ENCODE measurements at places on chromosomes 2 and 18.

GRCh38 chr18:42412281-42412680 is 457.2 kb downstream of the PIK3C3 start:
- no peak for DNase-seq

- DNase-seq = no peak
Measured at GRCh38 chr2:232504438-232504837, 15.8 kb upstream of the PRSS56 start.

GRCh38 chr2:237161189-237161588 is 75.5 kb downstream of the COPS8 start:
- DNase-seq = no peak

DNA sequence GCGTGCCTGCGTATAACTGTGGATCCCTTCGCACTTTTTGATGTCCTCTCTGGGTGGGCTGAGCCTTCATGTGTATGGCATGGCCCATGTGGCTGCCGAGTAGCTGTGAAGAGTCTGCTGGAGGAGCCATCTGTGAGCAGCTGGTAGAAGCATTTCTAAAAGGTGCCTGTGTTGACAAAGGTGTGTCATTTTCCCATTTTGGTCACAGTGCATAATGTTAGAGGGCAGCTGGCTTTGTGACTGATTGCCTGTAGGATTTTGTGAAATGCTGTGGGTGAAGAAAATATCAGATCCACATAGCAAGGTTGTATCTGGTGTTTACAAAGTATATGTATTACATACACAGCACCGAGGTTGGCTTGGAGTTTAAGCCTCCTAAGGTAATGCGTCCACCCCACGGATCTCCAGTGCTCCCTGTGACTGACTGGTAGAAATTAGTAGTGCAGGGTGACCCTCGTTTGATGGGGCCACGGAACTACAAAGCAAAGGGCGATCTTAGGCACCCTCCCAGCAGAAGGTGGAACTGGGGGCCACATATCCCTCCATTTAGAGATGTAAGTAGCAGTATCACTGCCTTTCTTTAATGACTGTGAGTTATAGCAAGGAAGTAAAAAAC is 16.5 kb downstream of the GATA6 start:
- no peak for DNase-seq

GRCh38 chr2:290090-290722 is 2.3 kb upstream of the ALKAL2 start:
- no peak for DNase-seq

DNA sequence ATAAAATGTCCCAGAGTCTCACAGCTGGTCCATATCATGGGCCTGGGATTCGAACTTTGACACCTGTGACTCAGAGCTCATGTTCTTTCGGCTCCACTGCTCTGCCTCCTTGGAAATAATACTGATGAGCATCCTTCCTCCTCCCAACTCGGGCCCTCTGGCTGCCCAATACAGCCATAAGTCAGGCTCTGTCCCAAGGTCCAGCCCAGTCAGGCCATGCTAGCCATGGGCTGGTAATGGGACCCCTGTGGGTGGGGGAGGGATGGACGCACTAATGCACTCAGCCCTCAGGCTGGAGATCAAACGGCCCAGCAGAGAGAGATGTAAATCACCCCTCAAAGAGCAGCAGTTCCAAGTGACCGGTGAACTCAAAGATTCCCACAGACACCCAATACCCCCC is 61.1 kb downstream of the DDX1 start:
- no peak for DNase-seq

GRCh38 chr2:127650785-127651380 is 4.9 kb downstream of the GPR17 start:
- DNase-seq = no peak

DNA sequence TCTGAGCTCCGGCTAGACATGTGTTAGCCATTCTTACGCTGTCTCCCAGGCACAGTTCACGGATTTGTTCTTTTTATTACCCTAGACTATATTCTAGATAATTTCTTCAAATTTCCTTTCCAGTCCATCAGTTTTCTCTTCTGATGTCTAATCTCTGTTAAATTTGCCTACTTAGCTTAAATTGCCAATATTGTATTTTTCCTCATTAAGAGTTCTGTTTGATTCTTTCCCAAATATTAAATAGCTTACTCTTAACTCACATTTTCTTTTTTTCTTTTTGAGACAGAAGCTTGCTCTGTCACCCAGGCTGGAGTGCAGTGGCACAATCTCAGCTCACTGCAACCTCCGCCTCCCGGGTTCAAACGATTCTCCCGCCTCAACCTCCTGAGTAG is 21.2 kb downstream of the CROCC2 start:
- no peak for DNase-seq

DNA sequence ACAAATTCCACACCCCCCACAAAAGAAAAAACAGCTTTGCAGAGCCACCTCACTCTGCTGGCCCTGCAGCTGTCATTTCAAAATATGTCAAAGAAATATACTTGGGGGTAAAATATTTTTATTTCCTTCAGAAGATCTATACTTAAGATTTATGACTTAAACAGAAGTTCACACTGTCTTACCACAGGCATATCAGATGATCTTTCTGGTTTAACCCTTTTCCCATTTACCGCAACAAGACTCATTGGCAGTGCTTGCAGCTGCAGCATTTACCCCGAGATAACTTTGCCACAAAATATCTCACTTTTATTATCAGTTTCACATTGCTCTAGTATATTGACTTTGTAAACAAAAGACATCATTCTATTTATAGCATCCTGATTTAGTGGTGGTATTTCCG is 21.6 kb upstream of the SLC35G4 start:
- no peak for DNase-seq

DNA sequence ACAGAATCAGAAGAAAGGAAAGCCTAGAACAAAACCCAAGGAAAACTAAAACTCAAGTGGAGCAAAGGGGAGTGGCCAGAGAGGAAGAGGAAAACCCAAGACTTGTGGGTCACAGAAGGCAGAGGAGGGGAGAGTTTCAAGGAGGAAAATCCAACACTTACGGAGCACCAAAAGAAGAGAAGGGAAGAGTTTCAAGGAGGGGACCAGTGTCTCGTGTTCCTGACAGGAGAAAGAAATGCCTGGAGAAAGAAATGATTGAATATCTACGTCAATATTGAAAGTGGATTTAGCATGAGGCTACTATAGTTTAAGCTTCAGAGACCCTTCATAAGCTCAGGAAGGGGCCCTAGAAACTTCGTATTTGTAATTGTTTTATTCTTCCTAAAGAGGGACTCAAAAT is 1.4 kb upstream of the MFSD6 start:
- no peak for DNase-seq

GRCh38 chr2:14524803-14525080 is 107.8 kb upstream of the LRATD1 start:
- DNase-seq = no peak
